ENCODE measurements at places on chromosomes 1 and 21.
A peak's percentile ranks its signal among the peaks of the same experiment; 100 is the strongest.

DNA sequence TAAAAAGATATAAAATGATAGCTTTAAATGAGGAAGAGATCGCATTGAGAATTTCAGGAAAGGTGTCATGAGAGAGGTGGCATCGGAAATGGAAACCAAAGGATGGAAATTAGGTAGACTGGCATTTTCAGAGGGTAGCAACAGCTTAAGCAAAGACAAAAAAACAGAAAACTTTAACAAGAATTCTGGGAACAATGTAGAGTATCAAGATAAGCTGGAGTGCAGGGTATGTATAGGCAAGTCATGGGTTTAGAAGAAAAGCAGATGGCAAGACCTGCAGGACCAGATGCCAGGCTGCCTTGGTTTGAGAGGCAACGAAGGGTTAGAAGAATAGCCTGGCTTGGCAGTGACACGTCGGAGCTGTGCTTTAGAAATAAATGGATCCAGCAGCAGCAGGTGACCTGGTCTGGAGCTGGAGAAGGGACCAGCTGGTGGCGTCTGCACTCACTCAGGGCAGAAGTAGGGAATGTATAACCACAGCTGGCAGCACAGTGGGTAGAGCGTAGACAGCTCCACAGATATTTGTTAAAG lies 149.4 kb upstream of the TIAM1 start:
- no peak for DNase-seq

DNA sequence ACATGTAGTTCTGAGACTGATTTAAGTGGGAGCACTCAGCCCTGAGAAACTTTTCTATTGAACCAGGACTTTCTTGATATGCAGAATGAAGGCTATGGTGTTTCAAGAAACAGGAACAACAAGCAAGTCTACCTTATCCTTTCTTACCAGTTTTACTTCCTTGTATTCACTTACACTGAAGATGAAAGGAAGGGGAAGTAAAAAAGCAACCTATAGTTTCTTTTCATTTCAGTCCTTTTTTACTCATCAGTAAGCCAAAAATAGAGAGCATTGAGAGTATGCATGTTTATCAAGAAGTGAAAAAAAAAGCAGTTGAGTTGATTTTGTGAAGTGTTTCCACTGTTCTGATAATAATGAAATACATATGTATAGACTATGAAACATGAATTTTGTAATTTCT lies 1010.3 kb downstream of the AMY1C start:
- no peak for DNase-seq

DNA sequence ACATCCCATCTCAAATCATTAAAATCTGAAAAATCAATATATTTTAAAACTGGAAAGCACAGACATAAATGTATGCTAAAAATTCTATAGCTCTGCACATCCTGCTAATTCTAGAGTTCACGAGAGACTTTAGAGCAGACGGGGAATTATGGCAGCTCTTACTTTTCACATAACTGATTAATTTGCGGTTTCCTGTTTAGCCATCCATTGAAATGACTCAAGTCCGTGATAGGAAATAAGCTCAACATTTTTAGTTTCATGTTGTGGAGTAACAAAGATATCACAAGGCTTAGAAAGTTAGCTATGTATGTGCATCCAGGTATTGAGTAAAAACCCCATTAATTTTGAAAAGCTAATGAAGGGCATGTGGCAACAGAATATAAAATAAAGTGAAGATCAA lies 123.2 kb downstream of the SMYD2 start:
- no peak for DNase-seq

- DNase-seq: no peak
These were observed 148.2 kb downstream of the FCRL5 start for GRCh38 chr1:157404063-157404501.

DNA sequence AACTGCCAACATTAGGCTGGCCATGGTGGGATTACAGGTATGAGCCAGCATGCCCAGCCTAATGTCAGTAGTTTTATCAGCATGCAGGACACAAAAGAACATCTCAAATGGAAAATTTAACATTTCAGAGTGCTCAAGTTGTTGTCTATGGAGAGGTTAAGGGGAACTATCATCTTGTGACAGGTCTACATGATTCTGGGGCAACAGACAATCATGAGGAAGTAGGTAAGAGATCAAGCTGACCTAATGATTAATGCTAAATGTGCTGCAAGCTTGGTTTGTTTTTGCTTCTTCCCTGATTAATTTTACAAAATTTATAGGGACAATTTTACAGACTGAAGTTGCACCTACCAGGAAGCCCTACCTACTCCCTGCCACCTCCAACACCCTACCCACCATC lies 36.6 kb downstream of the FMO4 start:
- no peak for DNase-seq

- DNase-seq: no peak
These were observed 62.5 kb upstream of the EFHD2 start for GRCh38 chr1:15347182-15347581.

GRCh38 chr21:45823100-45823681 lies 158.4 kb upstream of the COL6A1 start:
- DNase-seq: no peak

- DNase-seq: no peak
These were observed 44.8 kb downstream of the SNX7 start for GRCh38 chr1:98706173-98706843.

DNA sequence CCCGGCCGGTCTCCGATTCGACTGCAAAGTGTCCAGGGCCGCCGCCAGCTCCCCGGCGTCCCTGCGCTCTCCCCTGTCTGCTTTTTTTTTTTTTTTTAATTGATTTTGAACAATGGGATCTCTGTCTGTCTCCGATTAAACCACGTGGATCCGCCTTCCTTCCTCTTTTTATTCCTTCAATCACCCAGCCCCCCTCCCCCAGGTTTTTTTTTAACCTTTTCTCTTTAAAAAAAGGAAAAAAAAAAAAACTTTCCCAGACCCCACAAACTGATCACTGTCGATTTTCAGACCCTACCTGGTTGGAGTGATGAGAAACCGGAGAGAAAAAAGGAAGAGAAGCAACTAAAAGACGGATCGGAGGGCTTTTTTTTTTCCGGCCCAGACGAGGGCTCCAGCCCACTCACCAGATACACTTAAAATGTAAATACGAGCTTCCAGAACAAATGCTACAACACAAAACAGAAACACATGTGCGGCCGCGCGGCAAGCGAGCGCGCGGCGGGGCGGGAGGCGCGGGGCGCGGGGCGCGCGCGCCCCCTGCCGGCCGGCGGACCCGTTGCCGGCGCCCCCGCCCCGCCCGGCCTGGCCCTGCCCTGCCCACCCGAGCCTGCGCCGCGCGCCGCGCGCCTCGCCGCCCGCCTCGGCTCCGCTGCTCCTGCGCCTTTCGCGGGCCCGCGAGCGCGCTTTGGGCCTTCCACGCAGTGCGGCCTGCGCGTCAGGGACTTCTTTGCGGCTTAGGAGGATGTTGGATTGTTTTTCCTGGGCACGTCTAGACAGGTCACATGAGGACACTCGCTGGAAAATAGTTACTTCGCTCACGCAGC lies at the start of gene RCC2:
RCC2 (minus strand) TSS at position 428 of the 824 bp plus-strand sequence. CDS start 1,163 bp downstream, outside the sequence.
- peak; percentile 43 for DNase-seq

GRCh38 chr21:18451670-18452069 lies 48.1 kb upstream of the TMPRSS15 start:
- no peak for DNase-seq

DNA sequence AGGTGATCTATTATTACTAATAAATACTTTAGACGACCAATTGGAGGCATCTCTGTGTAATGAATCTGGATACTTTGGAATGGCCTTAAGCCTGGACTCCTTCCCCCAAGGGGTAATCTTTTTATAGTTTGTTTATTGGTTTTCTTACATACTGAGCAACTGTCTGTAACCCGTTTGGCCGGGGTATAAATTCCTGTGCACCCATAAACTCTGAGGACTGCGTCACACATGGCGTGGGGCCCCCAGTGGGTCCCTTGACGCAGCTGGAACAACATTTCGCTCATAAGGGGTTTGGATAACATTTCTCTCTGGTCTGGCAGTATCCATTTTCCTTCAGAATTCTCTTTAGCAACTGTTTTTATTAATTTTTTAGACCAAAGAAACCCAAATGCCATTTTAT lies 26.5 kb downstream of the SCCPDH start:
- no peak for DNase-seq

DNA sequence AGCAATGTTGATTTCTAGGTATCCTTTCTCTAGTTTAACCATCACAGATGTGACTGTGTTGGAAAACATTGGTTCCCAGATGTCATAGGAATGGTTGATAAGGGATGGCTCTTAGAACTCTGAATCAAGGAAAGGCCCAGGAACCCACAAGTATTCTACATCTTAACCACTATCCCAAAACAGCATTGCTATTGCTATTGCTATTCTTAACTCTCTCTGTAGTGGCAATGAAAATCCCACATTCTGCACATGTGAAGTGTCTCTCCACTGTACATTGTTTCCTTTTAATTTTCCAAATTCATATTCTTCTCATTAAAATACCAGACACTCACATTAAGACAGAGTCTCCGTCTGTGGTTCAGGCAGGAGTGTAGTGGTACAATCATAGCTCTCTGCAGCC lies 420.4 kb upstream of the RUNX1 start:
- DNase-seq: no peak

DNA sequence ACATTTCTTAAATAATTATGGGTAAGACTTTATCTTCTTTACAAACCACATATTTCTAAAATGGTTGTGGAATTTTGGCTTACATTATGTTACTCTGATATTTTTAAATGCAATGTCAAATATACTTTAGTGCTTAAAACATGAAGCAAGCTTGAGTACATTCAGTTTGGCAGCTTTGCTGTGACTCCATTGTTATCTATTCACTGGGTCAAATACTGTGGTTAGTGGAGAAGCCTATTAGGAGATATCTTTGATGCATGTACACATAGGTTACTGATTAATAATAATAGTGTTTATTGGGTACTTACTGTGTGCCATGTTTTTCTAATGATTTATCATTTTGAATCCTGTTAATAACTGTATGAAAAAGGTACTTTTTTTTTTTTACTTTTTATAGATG lies 520.4 kb upstream of the B3GALT2 start:
- DNase-seq: no peak

GRCh38 chr21:37665230-37666024 lies 250.8 kb downstream of the KCNJ6 start:
- no peak for DNase-seq
